ENCODE measurements at places on chromosomes 6 and 20.
A peak's percentile ranks its signal among the peaks of the same experiment; 100 is the strongest.

- no peak for DNase-seq
These were observed 16.1 kb downstream of the ZSCAN12 start for GRCh38 chr6:28383235-28384142.

DNA sequence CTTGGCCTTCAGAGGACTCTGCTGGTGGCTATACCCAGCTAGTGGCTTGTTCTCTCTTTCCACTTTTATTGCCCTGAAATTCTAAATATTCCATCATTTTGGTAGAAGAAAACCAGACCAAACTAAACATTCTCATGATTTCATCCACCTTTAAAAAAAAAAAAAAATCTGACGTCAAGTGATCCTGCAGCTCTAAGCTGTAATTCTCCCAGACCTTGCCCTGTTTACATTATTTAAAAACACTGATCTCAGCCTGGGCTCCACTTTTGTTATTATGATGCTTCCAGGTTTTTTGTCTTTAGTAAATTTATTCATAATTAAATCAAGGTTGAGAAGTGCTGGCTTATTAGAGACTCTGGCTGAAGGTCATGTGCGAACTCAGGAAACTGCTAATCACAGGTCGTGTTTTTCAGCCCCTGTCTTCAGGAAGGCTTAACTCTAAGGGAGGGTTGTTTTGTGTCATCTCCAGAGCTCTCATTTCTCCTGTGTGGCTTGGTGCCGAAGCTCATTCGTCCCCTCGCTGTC lies 114.4 kb downstream of the MTHFD1L start:
- DNase-seq = no peak

DNA sequence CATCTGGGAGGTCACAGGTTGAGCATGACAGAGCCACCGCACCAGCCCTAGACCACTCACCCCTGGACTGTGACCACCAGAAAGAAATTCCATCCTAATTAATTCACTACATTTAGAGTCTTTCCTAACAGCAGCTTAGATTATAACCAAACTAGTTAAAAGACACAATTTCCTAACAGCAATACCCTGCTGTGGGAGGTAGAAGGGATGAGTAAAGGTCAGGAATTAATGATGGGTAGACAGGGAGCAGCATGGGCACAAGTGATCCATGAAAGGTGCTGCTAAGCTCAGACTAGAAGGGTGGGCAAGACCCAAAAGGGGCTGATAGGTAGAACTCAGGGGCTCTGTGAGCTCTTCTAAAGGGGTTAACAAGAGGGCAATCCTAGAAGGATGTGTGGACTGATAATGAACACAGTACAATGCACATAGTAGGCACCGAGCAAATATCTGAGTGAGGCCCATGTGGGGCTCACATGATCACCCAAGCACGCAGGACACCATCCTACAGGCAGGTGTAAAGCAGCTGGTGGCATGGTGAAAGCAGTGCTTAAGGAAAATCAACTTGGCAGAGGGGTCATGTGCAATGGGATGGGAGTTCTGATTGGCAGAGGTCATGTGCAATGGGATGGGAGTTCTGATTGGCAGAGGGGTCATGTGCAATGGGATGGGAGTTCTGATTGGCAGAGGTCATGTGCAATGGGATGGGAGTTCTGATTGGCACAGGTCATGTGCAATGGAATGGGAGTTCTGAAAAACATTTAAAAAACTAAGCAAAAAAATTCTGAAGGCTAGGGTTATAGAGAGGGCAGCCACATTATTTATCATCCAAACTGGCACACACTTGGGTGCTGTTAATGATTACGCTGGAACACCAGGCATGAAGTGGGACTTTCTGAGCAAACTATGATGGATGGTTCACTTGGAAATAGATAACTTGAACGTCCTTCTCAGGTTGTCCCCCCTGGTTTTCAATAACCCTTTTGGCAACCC lies 188.2 kb upstream of the FOXQ1 start:
- DNase-seq = no peak

DNA sequence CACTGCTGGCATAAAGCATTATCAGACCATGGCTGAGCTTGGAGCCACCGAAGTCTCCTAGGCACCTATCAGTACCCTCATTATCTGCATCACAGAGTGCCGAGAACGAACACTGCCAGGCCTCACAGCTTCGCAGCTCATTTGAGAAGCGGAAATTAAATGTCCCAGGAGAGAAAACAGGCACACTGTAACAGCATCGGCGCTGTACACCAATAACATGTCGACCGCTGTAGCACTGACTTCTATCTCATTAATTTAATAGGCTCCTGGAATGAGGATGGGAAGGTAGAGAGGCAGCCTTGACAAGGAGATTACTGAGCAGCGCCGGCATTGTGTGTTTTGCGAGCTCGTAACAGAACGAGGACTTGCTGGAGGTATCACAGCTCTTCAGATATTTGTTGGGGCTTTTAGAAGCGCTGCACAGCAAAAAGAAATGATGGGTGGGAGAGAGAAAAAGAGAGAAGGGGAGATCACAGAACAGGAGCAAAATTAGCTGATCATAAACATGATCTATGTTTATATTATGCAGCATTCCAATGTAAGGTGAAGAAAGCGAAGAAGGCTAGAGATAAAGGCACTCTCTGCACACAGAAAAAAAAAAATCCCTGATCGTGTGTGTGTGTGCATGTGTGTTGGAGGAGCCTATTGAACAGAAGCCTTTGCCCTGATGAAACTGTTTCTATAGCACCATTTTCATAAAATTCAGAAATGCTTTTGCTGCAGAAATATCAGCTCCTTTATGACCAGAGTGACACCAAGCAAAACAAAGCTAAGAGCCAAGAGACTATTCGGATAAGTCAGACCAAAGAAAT lies 29.2 kb downstream of the ID4 start:
- no peak for DNase-seq

- DNase-seq = no peak
These were observed 287.0 kb upstream of the RIMS1 start for GRCh38 chr6:71599359-71599758.

GRCh38 chr6:10033223-10033829 lies 381.5 kb downstream of the TFAP2A start:
- peak; percentile 27 for DNase-seq

GRCh38 chr20:37454636-37455385 lies 66.2 kb upstream of the NNAT start:
- no peak for DNase-seq

- DNase-seq = no peak
These were observed 50.3 kb downstream of the FRK start for GRCh38 chr6:116010386-116010785.

DNA sequence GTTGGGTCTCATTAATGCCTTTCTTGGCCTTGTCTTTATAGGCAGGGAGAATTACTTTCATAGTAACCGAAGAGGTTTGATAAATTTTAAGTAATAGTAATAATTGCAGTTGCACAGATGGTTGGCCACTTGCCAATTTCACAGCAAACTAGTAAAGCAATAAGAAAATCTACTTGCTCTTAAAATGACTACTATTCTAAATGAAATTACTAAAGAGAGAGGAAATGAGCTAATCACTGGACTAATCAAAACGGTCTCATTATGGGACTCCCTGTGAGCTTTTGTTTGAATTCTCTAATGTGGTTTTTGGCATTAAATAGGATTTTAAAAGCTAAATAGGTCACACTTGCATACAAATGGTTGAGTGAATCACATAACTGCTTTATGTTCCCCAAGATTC lies 227.4 kb upstream of the PLN start:
- no peak for DNase-seq

DNA sequence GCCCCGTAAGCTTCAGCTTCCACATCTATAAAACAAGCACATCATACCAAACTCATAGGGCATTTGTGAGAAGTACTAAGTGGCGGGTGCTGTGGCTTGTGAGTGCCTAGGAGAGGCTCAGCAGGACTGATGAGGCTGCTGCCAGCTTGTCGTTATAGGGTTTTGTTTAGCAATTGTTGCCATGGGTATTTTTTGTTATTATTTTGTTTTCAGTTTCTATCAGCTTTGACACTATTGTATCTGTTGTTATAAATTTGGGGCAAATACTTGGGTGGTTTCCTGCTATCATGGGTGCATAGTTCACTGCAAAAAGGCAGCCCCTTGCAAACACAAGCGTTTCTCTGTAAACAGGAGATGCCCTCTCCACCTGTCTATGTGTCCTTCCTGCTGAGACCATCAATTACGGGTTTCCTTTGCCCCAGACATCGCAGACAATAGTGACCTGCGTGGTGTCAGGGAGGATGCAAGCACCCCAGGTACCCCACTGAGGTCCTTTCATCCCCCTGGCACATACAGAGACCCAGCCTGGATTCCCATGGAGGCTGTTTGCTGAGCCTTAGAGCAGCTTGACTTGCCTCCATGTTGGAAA lies 3.1 kb upstream of the CCDC167 start:
- no peak for DNase-seq

DNA sequence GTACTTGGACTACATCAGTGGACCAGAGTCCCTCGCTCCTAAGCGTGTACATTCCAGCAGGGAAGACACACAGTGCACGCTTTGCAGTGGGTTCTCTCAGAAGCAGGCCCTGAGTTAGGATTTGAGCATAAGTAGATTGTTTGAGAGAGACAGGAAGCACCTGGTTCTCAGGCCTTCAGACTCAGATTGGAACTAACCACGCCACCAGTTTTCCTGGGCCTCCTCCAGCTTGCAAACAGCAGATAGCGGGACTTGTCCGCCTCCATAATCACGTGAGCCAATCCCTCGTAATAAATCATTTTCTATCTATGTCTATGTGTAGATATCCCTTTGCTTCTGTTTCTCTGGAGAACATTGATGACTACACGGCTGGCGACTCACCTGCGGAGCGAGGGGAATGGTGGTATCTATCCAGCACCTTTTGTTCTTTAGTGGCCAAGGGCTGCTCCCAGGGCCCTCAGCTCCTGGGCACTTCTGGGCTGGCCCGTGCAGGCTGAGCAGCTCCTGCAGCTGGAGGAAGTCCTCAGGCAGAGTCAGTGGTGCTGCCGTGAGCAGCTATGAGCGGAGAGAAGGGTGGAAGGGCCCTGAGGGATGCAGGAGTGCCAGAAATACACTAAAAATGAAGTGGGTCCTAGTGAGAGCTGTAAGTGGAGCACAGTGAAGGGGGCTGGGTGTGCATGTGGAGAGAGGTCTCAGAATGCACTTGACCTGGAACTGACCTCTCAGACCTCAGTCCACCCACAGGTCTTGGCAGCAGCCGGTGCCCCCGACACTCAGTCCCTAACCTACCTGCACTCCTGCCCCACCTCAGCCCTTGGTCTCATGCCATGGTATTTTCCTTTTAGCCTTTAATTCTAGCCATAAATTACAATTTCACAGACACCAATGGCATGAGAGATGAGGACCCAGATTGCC lies 76.9 kb downstream of the STK35 start:
- no peak for DNase-seq

GRCh38 chr20:50040432-50041245 lies 57.9 kb downstream of the SNAI1 start:
- DNase-seq = no peak

DNA sequence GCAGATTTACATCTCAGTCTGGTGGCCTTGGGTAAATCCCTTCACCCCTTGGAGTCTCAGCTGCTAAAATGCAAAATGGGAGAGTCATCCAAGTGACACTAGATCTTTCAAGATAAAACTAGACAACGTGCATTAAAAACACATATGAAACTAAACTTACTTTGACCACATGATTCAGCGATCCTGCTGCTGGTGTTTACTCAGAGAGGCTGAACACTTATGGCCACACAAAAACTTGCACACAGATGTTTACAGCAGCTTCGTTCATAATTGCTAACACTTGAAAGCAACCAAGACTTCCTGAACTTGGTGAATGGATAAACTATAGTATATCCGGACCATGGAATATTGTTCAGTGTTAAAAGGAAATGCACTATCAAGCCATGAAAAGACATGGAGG lies 55.3 kb upstream of the GPR6 start:
- DNase-seq = no peak

DNA sequence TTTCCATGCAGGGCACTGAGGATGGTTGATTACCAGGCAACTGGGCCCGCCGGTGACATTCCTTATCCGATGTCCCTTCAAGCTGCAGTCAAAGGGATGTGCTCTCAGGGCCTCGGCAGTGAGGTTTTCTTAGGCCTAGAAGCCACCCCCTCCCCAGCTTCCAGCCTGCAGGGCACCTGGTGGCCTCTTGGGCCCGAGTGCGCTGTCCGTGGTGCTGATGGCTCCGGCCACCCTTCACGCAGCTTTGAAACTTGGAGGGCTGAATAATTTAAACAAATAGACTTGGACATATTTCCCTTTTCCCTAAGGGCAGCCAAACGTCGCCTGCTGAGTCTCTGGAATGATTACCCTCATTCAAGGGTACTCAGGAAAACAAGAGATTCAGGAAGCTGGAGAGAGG lies 8.9 kb upstream of the MLN start:
- DNase-seq = no peak

GRCh38 chr20:23399568-23400241 lies 21.6 kb downstream of the NAPB start:
- DNase-seq = no peak

Measured in NCI-H2107 (cell line).